Right lobe of liver (tissue), 6 donors: ENCODE measurements at places on chromosomes 3 and 15. TPM values are rescaled to one million over a fixed set of nuclear protein-coding genes. Genes with fewer than 3 reads are reported as not detected.

GRCh38 chr3:5675319-5675718, 487.8 kb downstream of the EDEM1 start:
- no peak for DNase-seq

- DNase-seq, result no peak
These were observed 66.1 kb upstream of the PRICKLE2 start for GRCh38 chr3:64291345-64291744.

GRCh38 chr3:168052515-168052914, 43.2 kb downstream of the GOLIM4 start:
- no peak for DNase-seq

- no peak for DNase-seq
These were observed 44.0 kb downstream of the ANP32A start for GRCh38 chr15:68776477-68777270.

The FANCD2OS gene
- not detected for total RNA-seq

The SQOR gene
- total RNA-seq, result 53.0 TPM

The DZIP1L gene
- total RNA-seq, result 0.92 TPM
